Breast epithelium (tissue), 4 donors: ENCODE measurements at places on chromosomes 6 and 20. TPM values are rescaled to one million over a fixed set of nuclear protein-coding genes. Genes with fewer than 3 reads are reported as not detected.
A peak's percentile ranks its signal among the peaks of the same experiment; 100 is the strongest.

DNA sequence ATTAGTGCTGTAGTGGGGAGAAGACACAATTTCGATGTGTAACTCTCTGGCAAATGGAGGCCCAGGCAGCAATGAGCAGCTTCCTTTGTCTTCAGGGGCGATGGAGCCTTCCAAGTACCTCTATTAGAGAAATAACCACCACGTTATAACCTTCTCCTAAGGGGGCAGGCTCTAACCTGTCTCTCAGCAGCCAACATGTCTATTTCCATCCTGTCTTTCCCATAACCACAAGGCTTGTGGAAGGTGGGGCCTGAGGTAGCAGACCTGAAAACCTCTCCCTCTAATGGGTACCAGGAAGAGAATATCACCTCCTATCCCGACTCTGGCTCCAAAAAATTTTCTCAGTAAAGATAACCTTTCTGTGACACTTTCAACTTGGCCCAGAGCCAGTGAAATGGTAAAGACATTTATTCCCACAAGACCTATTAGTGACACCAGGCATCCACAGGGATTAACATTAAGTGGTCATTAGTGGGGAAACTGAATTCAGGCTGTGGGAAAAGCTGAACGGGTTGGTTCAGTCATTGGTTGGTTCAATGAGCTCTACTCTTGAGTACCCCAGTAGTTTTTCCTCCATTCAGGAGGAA is 4.0 kb downstream of the PEX6 start:
- no peak for DNase-seq

DNA sequence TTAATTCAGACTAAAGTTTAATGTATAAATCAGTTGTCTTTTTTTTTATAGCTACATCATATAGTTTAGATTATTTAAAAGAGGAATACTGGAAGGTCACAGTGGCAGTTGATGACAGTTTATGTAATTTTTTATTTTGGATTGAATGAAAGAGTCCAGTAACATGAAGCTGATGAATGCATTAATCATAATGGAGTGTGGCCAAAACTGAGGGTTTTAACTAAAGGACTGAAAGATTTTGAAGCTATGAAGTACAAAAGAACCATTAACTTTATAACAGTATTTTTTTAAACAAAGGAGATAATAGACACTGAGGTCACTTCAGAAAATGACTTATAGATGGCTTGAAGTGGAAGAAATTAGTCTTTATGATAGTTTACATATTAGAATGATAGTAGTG is 41.3 kb downstream of the TRMT11 start:
- DNase-seq: no peak

- DNase-seq: no peak
Observed at GRCh38 chr6:53803081-53803860, 8.5 kb downstream of the LRRC1 start.

DNA sequence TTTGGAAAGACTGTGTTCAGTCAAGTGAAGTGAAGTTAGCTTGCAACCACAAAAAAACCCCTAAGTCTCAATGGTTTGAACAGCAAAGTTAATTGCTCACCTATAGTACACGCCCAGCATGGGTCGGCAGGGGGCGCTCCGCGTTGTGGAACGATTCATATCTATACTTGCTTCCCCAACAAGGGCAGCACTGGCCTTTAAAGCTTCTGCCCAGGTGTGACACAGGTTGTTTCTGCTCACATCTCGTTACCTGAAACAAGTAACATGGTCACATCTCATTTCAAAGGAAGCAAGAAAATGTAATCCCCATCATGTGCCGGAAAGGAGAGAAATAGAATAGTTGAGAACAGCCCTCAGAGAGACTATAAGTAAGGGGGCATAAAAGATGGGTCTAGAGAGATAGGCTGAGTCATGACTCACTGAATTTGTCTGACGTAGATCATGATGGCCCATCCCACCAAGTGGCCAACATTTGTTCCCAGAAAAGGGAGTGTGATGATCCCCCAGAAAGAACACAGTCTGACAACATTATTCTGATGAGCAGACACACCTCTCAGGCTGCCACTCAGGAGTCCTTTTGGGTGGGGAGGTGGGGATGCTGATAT is 29.0 kb downstream of the HNF4A start:
- peak; percentile 80 for DNase-seq

- DNase-seq: no peak
Observed at GRCh38 chr20:5557123-5557522, 193.1 kb upstream of the SHLD1 start.

GRCh38 chr6:54299542-54300269 is 8.5 kb upstream of the TINAG start:
- DNase-seq: no peak

- DNase-seq: no peak
Observed at GRCh38 chr20:25309395-25310267, 61.7 kb downstream of the PYGB start.

DNA sequence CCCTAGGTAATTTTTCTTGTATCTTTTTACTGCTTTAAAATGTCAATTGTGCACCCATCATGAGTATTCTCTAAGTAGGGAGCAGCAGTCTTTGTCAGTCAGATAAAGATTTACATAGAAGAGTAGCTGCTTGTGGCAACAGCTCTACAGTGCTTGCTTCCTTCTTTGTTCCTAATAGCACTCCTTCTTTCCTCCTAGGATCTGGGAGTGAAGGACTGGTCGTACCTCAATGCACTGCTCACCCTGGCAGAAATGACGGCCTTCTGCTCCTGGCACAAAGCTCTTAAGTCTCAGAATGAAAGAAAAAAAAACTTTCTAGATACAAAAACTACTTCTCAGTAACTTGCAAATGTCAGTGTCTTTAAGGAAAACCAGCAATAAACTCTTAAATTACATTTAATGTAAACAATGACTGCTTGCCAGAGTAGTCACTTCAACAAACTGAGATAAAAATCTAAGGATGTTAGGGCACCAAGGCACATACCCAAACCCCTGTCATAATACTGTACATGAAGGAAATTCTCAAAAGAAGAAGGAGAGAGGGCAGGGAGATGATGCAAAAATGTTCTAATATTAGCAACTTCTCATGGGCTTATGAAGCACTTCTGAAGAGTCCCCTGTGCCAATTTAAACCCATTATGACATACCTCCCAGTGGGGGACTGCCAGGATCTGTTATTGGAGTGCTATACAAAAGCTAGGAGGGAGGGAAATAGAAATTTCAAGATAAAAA is 34.0 kb downstream of the NCOA6 start:
- DNase-seq: no peak

DNA sequence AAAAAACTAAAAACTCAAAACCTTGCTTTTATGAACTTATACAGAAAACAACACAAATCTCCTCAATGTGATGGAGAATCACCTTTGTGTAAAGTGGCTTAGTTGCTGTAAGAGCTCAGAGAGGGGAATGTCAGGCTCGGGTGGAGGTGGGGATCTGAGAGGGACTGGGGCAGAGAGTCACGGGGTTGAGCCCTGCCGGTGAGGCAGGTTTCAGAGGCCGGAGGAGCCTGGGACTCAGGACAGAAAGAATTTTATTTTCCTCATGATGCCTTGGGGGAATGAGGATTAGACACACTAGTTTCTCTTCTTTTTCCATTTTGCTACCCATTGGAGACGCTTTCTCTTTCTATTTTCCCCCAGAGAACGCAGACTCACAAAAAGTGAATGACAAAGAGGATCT is 252.3 kb upstream of the FOXQ1 start:
- DNase-seq: no peak

GRCh38 chr6:100305209-100305869 is 159.4 kb downstream of the SIM1 start:
- DNase-seq: no peak

DNA sequence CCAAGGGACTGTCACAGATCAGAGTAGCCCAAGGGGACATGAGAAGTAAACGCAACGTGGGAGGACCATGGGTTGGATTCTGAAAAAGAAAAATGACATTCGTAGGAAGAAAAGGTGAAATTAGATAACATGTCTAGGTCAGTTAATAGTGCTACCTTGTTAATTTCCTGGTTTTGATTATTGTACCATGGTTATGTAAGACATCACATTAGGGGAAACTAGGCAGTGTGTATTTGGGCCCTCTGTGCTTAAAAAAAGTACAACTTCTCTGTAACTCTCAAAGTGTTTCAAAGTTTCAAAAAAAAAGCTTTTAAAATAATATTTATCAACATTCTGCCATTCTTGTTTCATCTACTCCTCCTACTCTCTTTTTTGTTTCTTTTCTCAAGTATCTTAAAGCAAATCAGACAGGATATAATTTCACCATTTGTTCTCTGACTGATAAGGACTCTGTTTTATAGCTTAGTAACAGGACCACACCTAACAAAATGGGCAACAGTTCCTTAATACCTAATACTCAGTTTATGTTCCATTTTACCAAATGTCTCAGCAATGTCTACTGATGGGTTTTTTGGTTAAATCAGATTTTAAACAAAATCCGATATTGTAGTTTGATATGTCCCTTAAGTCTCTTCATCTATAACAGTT is 97.1 kb upstream of the PLCB4 start:
- DNase-seq: no peak

Gene SIRPD
- total RNA-seq: not detected

Gene IL17A
- total RNA-seq: not detected

Gene LAMA5
- 53.3 TPM for total RNA-seq

Gene LAMA2
- 116 TPM for total RNA-seq
